KG1 (cell line): ENCODE measurements at places on chromosomes 5 and 9.

GRCh38 chr9:87250205-87250604 lies 247.5 kb upstream of the DAPK1 start:
- DNase-seq = no peak

DNA sequence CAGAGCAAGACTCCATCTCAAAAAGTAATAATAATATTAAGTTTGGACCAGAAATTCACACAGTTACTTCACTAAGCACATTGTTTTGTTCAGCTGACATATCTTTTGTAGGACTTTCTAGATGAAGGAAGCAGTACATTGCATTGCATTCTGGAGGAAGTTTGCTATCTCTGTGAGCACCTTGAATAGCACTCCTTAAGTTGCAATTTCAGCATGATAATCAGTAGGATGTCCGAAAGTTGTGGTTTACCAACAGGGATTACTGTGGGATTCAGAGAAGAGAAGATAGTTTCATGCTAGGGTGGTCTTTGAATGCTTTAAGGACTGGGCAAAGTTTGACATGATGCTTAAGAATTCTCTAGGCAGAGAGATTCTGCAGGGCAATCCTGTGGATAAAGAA lies 18.4 kb upstream of the TTC23L start:
- DNase-seq = no peak

DNA sequence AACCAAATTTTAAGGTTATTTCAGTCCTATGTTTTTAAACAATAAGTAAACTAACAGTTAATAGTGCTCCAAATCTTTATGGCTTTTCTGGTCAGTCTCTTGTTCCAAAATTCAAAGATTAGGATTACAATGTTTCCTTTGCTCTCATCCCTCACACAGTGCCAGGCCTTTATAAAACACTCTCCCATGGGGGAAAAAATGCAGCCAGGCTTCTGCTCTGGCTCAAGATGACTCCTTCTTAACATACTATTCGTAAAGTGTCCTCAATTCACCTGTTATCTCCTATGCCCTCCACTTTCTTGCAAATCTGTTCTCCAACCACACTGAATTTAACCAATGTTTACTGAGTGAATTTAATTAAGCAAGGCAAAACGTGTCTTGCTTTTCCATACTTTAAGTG lies 1.4 kb downstream of the CEP120 start:
- no peak for DNase-seq

DNA sequence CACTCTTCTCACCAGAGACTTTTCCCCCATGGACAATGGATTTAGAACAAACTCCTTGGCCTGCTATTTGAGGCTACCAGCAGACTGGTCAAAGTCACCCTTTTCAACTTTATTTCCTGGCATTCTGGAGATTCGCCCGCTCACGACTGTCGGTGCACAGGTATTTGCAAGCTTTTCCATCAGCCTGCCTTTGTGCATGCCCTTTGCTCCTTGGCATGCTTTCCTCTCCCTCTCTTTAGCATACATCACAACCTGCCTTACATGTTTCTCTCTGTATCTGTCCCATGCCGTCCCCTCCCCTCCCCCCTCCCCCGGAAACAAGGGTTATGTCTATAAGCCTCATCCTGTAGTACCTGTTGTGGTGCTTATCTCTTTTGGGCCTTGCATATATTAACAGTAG lies 257.1 kb downstream of the AOPEP start:
- DNase-seq = no peak
